ENCODE measurements at places on chromosomes 4 and X.

DNA sequence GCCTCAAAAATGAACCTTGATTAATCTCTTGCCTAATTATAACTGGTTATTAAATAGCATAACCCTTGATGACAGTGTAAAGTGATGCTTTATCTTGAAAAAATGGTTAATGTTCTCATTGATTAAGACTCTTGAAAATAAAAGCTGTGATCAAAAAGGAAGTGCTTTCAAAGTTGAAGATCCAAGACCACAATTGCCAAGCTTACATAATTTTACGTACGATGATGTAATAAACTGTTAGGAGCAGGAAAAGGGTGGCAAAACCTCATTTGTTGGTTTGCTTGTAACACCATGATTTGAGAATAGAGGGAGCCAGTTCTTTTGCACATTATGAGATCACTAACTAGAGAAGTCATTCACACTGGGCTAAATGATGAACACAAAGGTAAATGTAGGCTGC lies 322.2 kb downstream of the ADGRL3 start:
- DNase-seq, result no peak

GRCh38 chrX:1667566-1667965 lies 52.7 kb downstream of the ASMT start:
- DNase-seq, result no peak

DNA sequence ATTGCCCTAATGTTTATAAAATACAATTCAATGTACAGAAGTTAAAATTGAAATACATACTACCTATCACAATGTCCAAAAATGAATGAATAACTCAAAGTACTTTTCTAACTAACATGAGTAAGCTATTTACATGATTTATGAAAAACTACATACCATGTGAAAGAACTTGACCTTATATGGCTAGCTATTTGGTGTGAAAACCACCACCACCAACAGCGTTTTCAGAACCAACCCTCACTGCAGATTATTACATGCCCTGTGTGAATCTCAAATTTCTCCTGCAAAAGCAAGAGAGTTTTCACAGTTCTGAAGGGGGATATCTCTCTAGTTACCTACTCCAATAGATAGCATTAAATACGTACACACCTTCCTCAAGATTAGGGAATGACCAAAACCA lies 198.5 kb downstream of the SPATA18 start:
- no peak for DNase-seq

DNA sequence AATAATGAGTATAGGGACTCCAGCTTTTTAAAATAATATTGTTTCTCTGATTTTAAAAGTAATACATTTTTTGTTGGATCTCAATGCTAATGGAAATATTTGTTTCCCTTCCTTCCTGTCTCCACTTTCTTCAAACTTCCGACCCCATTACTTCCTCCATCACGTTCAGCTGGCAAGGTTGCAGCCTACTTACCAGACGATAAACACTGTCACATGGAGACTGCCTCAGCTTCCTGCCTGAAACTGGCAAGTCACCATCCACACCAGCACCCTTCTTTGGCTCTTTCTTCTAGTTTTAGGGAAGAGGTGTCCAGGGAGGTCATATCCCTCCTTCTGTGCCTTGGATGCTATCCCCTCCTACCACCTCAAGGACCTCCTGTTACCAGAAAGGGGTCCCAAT lies 3.4 kb upstream of the INTU start:
- no peak for DNase-seq

GRCh38 chr4:96315815-96316214 lies 475.9 kb downstream of the PDHA2 start:
- DNase-seq, result no peak

DNA sequence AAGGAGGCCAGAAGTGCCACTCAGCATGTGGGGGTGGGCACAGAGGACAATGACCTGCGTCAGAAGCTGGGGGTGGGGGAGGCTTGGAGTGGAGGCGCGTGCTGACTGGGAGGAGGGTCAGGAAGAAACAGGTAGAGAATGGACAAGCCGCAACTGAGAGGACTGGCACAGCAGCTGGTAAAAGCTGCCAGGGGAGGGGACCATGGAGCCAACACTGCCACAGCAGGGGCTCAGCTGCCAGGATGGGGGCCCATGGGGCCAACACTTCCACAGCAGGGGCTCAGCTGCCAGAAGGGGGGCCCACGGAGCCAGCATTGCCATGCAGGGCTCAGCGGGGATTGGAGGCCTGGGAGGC lies 19.1 kb downstream of the RNF212 start:
- no peak for DNase-seq

All from T-helper 1 cell (primary cell).